ENCODE measurements at places on chromosomes 7 and 10.

DNA sequence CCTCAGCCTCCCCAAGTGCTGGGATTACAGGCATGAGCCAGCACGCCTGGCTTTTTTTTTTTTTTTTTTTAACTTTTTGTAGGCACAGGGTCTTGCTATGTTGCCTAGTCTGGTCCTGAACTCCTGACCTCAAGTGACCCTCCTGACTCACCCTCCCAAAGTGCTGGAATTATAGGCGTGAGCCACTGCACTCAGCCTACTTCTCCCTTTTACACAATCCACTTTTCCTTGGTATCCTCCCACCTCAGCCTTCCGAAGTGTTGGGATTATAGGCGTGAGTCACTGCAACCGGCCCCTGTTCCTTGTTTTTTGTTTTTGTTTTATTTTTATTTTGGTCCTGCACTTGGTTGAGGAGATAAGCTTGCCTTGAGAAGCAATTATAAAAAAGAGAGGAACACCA, 75.9 kb upstream of the KMT2C start:
- no peak for DNase-seq

- DNase-seq, result peak; percentile 12
Measured at GRCh38 chr7:133504825-133505224, 251.9 kb downstream of the EXOC4 start.

GRCh38 chr7:2710901-2711551, 23.0 kb downstream of the AMZ1 start:
- DNase-seq, result no peak

- DNase-seq, result no peak
Measured at GRCh38 chr7:31815796-31816195, 128.8 kb downstream of the PPP1R17 start.

Measured in fibroblast of pulmonary artery (primary cell).